ENCODE measurements at places on chromosomes 6 and 20.

DNA sequence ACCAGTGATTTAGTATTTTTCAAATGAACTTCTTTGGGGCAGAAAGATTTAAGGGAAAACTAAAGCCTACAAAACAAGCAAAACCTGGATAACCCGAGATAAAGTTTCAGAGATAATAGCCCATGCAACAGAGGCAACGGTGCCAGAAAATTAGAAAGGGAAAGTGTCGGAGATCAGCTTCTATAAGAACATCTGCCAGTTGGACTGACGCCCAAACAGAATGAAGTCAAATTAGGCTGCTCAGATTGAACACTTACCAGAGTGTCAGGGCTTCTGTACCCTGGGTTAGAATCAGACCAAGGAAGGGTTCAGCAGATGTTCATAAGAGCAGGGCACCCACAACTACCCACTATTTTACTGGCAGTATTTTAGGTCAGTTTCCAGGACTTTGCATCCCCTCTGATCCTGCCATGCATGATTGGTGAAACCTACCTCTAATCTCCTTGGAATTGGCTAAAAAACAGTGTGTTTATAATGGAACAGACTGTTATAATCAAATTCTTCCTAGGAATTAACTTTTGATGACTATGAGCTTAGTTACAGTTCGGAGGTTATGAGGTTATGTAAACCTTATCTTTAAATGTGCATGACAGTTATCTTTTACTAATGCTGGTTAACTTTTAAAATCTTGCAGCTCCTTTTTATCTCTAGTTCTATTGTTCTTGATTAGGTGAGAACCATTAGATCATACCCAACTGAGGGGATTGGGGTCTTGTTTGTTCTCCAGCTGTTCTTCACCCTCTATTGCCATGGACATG is 13.1 kb downstream of the BMP2 start:
- DNase-seq, result no peak

DNA sequence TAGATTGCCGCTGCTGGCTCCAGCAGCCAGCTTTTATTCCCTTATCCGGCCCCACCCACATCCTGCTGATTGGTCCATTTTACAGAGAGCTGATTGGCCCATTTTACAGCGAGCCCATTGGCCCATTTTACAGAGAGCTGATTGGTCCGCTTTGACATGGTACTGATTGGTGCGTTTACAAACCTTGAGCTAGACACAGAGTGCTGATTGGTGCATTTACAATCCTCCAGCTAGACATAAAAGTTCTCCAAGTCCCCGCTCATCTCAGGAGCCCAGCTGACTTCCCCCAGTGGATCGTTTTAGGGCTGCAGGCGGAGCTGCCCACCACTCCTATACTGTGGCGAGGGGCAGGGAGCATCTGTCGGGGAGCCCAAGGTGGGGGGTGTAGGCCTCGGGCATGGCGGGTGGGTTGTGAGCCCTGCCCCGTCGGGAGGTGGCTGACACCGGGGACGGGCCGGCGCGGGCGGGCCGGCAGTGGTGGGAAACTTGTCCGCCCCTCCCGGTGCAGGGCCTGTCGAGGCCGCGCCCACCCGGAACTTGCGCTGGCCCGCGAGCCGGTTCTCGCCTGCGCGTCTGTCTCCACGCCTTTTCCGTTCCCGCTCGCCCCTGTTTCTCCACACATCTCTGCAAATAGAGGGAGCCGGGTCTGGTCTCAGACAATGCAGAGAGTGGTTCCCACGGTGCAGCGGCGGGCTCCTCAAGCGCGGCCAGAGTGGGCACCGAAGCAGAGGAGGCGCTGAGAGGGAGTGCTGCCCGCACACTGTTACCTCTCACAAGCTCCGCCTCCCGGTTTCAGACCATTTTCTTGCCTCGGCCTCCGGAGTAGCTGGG is 86.1 kb upstream of the STMND1 start:
- no peak for DNase-seq

GRCh38 chr6:109344226-109344625 is 38.0 kb downstream of the CD164 start:
- DNase-seq, result no peak

DNA sequence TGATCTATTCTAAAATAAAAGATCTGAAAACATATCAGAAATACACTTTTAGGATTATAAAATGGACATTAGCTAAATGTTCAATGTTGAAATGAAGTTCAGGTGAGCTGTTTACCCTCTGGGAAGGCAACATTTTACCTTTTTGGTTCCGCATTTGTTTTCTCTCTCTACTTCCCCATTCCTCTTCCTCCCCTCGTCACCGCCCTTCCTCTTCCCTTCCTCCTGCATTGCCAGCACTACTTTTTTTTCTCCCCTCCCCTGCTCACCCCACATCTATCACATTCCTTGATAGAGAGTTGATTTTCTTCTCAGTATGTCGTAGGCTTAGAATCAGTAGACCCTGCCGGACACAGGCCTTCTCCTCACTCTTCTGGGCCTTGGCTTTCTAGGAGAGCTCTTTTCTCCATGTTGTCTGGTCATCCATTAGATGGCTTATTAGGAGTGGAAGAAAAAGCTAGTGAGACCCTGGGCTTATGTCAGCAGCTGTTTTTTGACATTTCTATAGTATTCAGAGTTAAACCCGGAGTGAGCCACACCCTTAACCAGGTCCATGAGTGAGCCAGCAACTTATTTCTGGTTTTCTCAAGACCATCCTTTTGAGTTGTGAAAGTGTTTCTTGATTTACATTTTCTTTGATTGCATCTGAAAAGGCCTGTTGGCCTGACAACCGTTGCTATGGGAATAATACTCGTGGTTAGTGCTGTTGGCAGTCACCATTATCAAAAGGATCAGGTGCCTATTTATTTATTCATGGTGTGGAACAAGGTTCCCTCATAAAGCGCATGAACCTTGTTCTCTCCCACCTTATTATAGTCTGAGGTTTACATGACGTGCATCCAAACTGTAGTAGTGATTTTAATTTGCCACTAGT is 90.9 kb downstream of the DTD1 start:
- no peak for DNase-seq

DNA sequence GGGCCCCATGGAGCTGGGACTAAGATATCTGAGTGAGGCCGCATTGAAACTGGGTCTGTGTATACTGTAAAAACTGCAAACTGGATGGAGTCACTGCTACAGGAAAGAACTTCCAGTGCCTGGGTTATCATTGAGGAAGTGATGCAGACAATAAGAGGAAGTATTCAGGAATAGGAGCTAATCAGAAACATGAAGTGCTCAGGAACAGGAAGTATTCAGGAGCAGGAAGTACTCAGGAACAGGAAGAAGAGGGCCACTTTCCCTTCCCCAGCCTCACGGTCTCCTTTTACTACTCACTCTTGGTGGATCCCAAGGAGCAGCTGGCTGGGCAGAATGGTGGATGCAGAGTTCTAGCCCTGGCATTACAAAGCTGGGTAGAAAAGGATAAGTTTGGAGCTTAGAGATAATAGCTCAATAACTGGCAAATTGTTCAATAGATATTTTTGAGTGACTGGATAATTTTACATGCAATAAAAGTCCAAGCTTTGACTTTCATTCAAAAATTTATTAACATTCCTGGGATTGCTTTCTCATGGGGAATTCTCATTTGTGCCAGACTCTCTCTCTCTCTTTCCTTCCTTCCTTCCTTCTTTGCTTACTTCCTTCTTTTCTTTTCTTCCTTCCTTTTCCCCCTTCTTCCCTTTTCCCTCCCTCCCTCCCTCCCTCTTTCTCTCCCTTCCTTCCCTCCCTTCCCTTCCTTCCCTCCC is 82.2 kb upstream of the PAX1 start:
- DNase-seq, result no peak

DNA sequence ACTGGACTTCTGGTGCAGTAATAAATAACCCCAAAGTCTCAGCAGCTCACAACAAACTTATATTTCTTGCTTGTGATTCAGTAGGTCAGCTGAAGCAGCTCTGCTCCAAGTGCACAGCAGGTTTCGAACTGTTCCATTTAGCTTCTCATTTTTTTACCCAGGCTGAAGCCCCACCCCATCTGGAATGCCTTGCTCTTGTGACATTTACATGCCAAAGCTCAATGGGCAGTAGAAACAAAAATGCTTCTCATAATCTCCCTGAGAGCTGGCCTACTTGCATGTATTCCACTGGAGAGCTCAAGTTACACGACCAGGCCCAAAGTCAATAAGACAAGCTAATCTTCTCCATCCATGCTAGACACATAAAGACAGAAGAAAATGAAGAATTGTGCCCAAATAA is 165.2 kb downstream of the HAO1 start:
- no peak for DNase-seq

GRCh38 chr6:158781692-158782373 is 37.3 kb downstream of the EZR start:
- DNase-seq, result no peak

DNA sequence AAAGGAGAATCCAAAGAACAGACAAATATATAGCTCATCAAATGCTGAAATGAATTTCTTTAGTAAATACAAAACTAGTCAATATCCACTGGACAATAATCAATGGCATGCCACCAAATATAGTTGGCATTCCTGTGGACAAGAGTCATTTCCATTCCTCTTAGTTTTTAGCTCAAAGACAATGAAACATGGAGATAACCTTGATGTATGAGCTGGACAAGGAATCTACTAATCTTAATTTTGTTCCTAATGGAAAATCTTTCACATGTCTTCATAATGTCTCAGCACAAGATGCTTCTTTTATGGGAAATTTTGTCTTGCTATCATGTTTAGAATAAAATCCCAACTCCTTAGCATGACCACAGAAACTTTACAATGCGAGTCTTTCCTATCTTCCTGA is 87.8 kb downstream of the PFDN4 start:
- DNase-seq, result no peak

All from GM12892 (cell line).